RCC 7860 (cell line): ENCODE measurements at places on chromosomes 1 and 21.
A peak's percentile ranks its signal among the peaks of the same experiment; 100 is the strongest.

GRCh38 chr1:62355095-62355494 is 35.9 kb upstream of the KANK4 start:
- no peak for DNase-seq

- no peak for DNase-seq
These were observed 27.9 kb downstream of the DIP2A start for GRCh38 chr21:46486481-46487126.

DNA sequence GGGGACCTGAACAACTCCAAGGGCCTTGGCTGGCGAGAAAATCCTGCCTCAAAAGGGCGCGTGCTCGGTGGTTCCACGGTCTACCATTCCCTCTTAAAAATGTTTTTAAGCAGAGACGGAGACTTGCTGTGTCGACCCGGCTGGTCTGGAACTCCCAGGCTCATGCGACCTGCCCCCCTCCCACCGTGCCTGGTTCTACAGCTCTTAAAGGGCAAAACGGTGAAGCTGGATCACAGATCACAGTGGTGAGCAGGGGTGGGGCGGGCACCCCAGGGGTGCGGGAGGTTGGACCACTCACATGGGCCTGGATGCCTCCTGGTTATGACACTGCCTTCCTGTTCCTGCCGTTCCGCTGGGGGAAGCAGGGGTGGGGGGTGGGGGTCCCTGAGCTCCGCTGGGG is 4.2 kb upstream of the C1orf159 start:
- no peak for DNase-seq

- DNase-seq, result peak; percentile 42
These were observed 7.9 kb downstream of the CRABP2 start for GRCh38 chr1:156697481-156697880.

- DNase-seq, result no peak
These were observed 303.8 kb downstream of the DISC1 start for GRCh38 chr1:231930257-231930947.

DNA sequence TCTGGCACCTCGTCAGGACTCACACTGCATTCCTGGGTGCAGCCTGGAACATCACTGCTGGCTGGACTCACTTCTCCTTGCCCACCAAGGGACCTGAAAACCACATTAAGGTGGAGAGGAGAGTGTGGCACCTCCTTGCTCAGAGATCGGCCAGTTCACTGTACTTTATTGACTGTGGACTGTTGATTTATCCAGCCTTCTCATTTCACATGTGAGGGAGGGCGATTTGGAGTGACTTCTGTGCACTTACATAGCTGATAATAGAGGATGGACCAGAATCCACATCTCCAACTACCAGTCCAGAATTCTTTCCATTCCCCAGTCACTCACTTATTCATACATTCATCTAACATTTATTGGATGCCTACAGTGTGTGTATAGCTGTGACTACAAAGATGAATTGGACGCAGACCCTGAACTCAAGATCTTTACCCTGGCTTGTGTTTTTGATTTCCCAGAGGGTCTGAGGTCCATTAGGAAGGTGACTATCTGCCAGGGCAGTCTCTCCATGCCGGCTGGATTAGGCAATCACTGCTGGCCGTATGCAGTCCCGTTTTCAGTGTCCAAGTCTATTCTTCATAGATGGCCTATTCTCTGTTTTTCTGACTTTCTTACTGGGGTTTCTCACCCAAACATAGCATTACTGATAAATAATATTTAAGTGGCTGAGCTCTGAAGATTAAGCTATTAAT is 233.5 kb upstream of the SGIP1 start:
- DNase-seq, result no peak

- DNase-seq, result no peak
These were observed 80.0 kb downstream of the DYRK1A start for GRCh38 chr21:37446552-37446951.

- DNase-seq, result no peak
These were observed 25.8 kb upstream of the MYCL start for GRCh38 chr1:39927538-39927937.

DNA sequence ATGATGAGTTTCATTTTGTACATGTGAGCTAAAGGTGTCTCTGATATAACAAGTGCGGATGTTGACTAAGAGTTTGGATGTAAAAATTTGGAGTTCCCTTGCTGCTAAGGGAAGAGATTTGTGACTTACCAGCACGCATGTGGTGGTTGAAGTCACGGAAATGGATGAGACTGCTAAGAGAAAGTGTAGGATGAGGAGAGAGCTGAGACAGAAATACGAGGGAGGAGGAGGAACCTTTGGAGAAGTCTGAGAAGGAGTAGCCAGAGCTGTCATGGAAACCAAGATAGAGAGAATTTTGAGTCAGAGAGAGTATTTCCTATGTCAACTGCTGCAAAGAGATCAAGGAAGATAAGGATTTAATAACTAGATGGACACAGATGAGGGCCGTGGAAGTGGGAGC is 106.5 kb upstream of the COL24A1 start:
- DNase-seq, result no peak

- peak; percentile 66 for DNase-seq
These were observed 6.8 kb upstream of the TRABD2B start for GRCh38 chr1:48003741-48004531.

GRCh38 chr1:64886877-64887276 is 79.5 kb downstream of the JAK1 start:
- DNase-seq, result no peak

DNA sequence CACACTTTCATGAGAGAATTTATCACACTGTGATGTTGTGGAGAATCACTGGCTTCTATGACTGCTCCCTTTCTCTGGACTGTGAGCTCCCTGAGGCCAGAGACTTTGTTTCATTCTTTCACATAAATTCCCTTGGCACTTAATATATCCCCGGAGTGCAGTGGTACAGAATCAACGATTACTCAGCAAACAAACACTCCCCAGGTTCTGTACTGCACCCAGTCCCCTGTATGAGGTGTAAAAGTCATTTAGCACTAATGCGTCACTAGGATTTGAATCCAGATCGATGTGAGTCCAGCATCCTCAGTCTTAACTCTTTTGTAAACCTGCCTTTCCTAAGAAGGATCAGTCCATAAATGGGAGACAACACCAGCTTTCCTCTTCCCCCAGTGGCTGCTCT is 6.8 kb upstream of the UTP25 start:
- DNase-seq, result no peak

- no peak for DNase-seq
These were observed 305.2 kb downstream of the PBX1 start for GRCh38 chr1:164864161-164864560.

GRCh38 chr1:209780268-209780667 is 4.1 kb downstream of the C1orf74 start:
- no peak for DNase-seq

DNA sequence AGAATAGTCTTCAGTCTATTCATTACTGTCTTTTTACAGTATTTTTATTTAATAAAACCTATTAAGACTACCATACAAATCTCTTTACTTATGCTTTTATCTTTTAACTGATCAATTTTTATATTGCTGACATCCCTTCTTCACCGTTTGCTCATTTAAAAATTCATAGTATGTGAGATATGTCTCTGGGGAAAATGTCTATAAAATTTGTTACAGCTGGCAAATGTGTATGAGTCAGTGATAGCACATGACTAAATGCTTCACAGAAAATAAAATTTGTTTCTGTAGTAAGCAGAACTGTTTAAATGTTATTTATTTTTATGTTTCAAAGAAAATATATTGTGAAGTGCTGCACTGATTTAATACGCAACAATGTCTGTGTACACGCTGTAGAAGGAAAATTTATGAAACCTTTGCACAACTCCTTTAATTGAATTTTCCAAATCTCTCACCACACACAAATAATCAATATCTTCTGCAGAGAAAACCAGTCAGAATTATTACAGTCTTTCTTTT is 74.2 kb downstream of the ITGB3BP start:
- DNase-seq, result no peak

GRCh38 chr1:16009678-16010077 is 5.6 kb downstream of the SRARP start:
- no peak for DNase-seq

GRCh38 chr1:10424034-10424433 is 6.2 kb upstream of the CENPS start:
- DNase-seq, result no peak

GRCh38 chr1:223421025-223421424 is 27.8 kb downstream of the CCDC185 start:
- no peak for DNase-seq

DNA sequence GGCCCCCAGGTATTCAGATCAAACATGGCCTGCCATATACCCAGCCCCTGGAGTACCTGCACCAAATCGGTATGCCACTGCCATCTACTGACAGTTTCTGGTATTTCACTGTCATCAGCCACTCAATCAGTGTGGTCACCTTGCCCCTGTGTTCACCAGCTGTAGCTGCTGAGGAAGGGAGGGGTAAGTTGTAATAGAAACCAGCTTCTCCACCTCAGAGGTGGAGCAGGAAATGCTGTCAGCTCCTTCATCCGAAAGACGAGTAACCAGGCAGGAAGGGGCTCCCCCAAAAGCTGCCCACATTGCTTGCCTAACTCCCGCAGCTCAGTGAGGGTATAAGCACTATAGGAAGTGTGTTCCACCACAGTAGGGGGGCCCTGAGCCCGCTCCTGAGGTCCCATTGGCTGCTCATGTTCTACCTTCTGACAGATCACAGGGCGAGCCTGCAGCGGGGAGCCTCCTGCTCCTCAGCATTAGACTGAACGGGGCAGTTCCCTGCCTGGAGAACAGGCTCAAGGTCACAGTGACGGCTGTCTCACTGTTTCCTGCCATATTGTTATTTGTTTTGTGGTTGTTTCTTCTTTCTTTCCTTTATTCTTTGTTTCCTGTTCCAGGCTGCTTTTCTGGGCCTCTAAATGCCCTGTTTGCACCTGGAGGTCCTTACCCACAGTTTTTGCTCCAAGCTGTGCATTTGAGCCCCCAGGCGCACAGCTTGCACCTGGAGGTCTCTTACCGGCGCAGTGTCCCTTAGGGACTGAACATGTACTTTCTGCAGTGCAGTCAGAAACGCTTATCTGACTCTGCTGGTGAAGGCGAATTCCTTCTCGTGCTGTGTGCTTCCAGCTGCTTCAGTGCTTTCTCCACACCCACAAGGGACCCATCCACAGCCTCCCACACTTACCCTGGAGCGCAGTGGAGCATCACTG is 1638.3 kb downstream of the MRPL39 start:
- DNase-seq, result no peak

DNA sequence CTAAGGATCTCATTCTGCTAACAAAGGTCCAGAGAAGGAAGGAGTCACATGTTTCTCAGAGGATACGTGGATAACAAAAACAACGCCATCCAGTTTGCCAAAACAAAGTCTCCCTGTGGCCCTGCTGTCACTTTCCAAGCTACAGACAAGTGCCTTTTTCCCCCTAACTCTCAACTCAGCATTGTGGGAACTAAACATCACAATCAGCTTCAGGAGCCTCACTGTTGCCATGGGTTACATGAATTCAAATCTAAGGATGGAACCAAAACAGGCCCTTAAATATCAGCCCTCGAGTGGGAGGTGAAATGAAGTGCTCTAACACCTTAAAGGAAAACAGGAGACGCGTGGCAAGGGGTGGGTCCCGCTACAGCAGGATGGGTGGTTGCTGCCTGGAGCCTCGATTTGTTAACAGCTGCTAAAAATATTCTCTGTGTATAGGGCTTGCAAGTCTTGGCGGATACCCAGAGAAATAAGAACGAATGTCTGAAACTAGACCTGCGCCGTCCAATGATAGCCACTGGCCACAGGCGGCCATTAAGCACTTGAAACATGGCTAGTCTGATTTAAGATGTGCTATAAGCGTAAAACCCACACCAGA is 66.4 kb upstream of the SOD1 start:
- DNase-seq, result no peak

DNA sequence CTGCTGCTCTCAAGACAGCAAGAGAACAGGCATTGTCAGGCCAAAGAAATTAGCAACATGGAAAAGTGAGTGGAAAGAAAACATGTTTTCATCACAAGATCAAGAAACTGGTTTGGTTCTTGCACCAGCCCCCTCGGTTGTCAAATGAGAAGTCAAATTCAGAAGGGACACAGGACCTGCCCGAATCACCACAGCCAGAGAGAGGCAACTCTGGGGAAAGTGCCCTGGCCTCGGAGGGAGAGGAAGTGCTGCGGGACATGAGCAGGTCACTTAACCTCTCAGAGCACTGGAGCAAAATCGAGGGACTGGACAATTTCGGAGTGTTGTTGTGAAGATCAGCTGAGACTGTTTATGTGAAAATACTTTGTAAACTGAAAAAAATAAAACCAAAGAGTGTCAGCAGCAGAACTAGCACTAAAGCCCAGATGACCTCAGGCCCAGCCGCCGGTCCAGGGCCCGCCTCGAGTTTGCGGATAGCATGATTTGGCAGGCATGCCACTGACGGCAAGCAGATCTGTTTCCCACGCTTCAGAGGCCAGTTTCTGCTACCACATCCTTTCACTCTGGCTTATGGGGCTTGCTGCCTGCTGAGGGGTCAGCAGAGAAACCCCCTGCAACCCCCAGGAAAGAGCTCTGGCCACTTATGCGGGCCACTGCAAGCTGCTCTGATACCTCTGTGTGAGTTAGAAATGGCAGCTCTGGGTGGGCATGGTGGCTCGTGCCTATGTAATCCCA is 32.1 kb downstream of the CD247 start:
- no peak for DNase-seq

- DNase-seq, result no peak
These were observed 36.3 kb downstream of the EDN2 start for GRCh38 chr1:41447995-41448770.

- DNase-seq, result no peak
These were observed 77.2 kb downstream of the NRIP1 start for GRCh38 chr21:14987370-14988170.

DNA sequence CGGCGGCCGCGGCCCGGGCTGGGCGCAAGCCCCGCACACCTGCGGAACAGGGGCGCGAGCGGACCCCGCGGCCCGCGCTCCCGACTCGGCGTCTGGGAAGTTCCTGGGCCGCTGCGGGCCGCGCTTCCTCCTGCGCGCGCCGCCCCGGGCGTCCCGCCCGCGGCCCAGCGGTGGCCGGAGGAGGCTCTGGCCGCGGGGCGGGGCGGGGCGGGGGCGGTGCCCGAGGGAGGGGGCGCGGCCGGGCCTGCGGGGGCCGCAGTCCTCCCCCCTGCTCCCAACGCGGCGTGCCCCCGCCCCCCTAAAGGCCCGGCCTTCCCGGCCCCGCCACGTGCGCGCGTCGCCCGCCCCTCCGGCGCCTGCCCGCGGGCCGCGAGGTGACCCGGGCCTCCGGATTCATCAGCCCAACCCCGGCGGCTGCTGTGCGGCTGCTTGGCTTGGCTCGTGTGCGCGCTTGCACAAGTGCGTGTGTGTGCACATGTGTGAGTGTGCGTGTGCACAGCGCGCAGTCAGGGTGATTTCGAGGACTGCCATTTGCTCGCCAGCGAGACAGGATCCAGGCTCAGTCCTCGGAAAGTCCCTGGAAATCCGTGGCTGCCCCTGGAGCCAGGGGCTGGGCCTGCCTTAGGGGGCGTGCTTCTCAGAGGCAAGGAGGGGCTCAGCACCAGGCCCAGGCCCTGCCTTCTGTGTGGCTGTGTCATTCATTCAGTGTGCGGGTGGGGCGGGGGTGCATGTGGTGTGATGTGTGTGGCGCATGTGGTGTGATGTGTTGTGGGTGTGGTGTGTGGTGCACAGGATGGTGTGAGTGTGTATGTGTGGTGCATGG is at the start of gene C2CD2:
Gene C2CD2, minus strand, starts transcription at position 188 of the 823 bp plus-strand sequence. CDS start 370 bp downstream, outside the sequence.
- DNase-seq, result peak; percentile 35

DNA sequence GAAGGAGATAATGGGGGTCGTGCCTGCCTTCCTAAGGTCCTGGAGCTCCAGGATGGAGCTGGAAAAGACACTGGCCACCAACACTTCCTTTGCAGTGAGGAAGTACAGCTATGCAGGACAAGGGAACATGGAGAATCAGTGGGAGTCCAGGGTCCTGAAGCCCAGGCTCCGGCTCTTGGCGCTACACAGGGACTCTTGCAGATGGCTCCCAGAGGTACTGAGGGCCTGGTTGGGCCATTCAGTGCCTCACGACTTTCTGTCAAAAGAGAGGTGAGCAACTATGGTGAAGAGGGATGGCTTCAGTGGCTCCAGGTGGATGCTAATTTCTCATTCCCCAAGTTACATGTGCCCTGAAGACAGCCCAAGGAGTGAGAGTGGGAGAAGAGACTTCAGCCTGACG is 1.8 kb upstream of the ETNK2 start:
- DNase-seq, result no peak
